HS-27A (cell line): ENCODE measurements at places on chromosomes 4 and X.
A peak's percentile ranks its signal among the peaks of the same experiment; 100 is the strongest.

DNA sequence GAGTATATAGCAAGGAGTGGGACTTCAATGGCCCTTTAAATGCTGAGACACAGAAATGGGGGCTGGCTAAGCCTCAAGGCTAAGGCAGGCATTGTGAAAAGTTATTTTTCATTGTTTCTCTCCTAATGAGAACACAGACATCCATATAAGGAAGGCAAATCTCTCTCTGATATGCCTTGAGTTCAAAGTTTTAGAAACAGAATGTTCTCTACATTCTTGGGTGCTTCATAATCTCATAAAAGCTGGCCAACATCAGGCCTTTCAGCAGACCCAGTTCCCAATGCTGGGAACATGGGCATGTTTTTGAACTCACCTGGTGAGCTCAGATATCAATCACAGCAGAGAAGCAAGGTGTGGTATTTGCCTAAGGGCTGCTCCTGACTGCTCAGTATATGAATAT is 19.4 kb upstream of the RAB40A start:
- DNase-seq: no peak

DNA sequence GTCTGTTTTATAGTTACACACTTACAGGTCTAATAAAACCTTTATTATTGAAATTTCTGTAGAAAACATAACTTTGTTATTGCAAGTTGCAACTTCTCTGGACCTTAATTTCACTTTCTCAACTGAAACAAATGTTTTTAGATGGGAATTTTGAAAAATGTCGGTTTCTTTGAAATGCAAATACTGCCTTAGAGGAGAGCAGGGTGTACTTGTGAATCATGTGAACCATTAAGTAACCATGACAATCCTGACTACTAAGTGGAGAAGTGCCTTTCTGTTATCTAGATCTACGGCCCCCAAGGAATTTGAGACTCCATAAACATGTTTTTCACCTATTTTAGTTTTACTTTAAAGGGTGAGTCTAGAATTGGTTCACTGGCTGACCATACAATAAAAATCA is 8.5 kb upstream of the ARMCX2 start:
- DNase-seq: no peak

DNA sequence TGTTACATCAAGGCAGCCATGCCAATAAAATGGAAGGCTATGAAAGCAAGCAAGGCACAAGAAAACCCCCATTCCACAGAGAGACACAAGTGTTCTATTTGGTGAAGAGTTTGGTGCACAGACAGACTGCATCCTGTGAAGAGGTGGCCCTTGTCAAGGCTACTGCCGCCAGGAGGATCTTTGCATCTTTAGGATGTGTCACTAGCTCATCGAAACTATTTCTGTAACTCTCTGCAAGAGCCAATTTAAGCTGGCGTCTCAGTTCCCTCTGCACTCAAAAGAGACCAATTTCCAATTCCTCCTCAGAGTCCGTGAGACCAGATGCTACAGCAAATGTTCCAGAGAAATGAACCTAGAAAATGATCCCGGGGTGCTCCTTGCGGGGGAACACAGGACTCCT is 91.0 kb downstream of the PHKA2 start:
- DNase-seq: no peak

- no peak for DNase-seq
Measured at GRCh38 chr4:146407257-146407656, 114.5 kb downstream of the SLC10A7 start.

DNA sequence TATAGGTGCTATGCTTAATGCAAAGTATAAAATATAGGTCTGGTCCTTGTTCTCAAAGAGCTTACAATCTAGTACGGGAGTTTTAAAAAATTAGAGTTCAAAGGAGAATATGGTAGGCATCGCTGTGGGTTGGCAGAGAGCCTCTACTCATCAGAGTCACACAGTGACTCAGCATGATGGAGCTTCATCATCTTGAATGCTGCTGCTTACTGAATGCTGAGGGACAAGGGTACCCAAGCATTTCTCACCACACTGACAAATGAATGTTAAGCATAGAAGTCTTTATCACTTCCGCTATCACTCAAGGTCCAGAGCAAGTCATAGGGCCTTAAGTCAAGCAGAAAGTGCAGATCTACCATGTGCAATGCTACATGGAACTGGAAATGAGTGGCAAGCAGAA is 268.6 kb upstream of the IGFBP7 start:
- DNase-seq: peak; percentile 52

GRCh38 chrX:103793545-103793940 is 16.9 kb downstream of the PLP1 start:
- peak; percentile 17 for DNase-seq

DNA sequence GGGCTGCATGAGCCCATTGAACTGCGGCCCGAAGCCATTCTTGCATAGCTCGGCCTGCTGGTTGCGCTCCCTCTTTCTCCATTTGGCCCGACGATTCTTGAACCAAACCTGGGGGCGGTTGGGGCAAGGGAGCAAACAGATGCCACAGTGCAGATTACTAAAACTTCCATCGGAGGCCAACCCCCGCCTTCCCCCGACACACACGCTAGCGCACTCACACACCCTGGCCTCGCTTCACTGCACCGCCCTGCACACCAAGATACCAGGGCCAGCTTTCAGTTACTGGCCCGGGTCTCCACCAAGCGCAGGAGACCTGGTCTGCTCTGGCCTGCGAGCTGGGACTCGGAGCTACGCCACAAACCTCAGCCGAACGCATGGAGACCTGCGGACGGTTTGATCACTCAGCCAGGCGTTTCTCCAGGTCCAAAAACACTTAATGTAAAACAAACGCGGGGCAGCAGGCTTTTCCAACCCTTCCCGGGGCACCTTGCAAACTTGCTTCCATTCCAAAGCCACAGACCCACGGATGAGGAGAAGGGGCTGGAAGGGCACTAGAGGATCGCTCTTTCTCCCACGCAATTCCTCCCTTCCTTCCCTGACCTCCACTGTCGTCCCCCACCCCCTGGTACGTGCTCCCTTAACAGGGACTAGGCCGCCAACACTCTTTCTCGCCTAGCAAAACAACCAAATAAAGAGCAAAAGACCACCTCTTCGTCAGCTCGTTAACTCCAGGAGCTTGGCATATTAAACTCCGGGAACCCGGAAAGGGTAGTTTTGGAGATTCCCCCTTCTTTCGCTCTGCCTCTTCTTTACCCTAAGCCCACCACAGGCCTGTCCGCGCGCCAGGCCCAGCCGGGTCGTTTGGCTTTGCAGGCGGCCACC is 4.1 kb downstream of the PITX2 start:
- DNase-seq: no peak

GRCh38 chrX:13891377-13892140 is 74.7 kb upstream of the GPM6B start:
- no peak for DNase-seq

GRCh38 chr4:2833671-2834000 is 10.0 kb upstream of the ADD1 start:
- DNase-seq: no peak

DNA sequence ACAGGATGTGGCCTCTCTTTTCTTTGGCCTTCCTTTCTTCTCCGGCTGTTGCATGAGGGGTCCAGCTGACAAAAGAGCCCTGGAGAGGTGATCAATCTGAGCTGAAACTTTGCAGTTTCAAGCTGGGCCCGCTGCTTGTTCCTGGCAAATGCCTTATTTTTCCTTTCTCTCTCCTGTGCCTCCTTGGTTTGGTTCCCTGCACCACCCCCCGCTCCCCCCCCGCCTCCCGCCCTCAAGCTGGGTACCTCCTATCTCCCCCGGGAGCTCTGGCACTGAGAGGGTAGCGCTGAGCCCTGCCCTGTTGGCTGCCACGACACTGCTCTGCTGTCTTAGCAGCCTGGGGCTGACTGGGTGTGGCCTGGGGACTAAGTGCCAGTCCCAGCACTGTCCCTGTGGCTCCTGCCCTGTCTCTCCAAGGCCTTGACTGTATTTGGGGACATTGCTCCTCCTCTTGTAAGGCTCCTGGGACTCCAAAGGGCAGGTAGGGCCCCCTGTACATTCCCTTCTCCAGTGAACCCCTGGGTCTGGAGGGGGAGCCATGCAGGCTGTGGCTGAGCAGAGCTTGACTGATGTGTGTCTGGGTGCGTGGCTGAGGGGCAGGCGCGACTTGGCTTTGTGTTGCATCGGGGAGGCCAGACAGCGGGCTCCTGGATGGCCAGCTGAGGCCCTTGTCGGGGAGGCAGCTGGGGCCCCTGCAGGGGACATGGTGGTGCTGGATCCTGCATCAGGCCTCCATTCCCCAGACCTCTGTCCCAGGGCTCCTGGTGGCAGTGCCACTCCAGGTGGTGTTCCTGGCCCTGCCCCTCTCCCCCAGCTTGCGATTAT is 1.1 kb downstream of the PLXNA3 start:
- DNase-seq: no peak

- DNase-seq: no peak
Measured at GRCh38 chr4:2794486-2795299, 1.8 kb downstream of the SH3BP2 start.

GRCh38 chr4:141706445-141706844 is 70.1 kb downstream of the IL15 start:
- DNase-seq: no peak

- DNase-seq: no peak
Measured at GRCh38 chr4:1105067-1105466, 8.3 kb downstream of the RNF212 start.

- DNase-seq: no peak
Measured at GRCh38 chr4:32102896-32103295, 1382.7 kb downstream of the PCDH7 start.

- no peak for DNase-seq
Measured at GRCh38 chrX:108557580-108557979, 117.9 kb downstream of the COL4A5 start.

DNA sequence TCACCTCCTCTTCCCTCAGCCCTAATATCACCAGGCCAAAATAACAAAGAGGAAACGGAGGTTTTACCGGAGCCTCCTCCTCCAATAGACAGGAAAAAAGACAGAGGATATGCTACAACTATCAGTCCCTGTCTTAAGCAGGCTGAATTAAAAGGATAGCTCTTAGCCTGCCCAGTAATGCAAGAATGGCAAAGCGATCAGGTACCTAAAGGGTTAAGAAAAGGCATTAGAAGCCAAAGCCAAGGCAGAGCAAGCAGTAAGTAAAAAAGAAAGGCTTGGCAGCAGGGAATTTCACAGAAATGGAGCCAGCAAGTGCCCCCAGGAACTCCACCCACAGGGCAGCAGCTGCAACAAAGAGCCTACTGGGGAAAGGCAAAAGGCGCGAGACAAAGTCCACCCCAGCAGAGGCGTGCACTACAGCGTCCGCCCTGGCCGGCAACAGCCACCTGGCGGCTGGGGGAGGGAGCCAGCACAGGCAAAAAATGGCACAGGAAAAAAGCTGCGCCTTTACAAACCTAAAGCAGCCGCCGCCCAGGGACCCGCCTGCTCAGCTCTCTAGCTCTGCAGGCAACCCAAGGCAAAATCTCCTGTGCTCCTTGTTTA is 220.6 kb upstream of the ZC4H2 start:
- no peak for DNase-seq

GRCh38 chrX:120536061-120536460 is 24.7 kb downstream of the CUL4B start:
- no peak for DNase-seq

- no peak for DNase-seq
Measured at GRCh38 chrX:44245733-44246132, 97.7 kb downstream of the EFHC2 start.

DNA sequence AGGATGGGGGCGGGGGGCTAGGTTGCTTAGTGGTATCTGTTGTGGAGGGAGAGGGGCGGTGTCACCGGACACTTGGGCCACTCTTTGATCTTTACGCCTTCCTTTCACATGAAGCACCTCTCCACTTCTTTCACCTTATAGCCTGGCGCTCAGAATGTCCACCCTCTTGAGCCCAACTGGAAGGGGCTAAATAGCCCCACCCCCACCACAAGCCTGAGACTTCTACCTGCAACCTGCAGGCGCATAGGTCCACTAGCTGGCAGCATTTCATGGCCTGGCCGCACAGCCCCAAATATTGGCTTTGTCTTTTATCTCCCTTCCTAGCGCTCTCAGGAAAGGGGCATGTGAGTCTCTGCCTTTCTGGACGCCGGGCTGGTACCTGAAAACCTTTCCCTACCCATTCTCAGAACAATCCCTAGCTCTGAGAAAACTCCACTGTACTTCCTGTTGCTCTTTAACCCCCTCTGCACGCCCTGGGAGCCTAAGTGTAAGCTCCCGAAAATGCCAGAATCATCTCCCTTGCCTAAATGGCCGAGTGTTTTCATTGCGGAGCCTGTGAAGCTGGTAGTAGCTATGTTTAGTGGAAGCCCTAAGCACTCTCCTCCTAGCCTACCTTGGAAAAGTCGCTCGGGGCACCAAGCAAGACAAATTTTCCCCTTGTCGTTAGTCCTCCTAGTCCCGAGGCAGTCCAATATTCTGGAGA is 1.2 kb upstream of the TRPC5 start:
- DNase-seq: no peak

- DNase-seq: no peak
Measured at GRCh38 chrX:267771-268261, 13.4 kb upstream of the PLCXD1 start.

GRCh38 chrX:23478561-23478960 is 143.9 kb downstream of the PTCHD1 start:
- no peak for DNase-seq

DNA sequence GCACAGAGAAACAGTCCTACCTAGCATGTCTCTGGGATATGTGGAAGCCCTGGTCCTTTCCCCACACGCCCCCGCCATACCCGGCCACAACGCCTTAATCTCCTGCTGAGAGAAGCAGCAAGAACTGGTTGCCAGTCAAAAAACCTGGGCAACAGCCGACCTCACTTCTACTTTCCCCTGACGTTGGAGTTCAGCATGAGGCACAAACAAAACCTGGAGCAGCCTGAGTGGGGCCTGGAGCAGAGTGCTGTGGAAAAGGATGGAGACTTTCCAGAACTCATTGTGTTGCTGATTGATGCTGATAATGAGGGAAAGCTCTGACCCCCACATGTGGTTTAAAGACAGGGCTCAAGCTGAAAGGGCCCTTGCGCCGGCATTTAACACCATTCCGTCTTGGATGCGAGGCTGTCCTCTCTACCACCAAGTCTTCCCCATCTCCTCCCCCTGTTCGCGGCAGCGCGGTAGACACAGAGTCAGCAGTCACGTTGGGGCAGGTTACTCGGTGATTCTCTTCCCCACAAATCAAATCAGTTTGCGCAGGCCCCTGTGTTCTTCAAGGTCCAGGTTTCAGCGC is 666 bp downstream of the CCDC158 start:
- DNase-seq: no peak

GRCh38 chr4:139763672-139764071 is 98.1 kb downstream of the MGST2 start:
- no peak for DNase-seq

- DNase-seq: no peak
Measured at GRCh38 chr4:76585897-76586360, 150.9 kb downstream of the SHROOM3 start.

GRCh38 chrX:102652031-102652688 is 877 bp downstream of the GPRASP1 start:
- no peak for DNase-seq

DNA sequence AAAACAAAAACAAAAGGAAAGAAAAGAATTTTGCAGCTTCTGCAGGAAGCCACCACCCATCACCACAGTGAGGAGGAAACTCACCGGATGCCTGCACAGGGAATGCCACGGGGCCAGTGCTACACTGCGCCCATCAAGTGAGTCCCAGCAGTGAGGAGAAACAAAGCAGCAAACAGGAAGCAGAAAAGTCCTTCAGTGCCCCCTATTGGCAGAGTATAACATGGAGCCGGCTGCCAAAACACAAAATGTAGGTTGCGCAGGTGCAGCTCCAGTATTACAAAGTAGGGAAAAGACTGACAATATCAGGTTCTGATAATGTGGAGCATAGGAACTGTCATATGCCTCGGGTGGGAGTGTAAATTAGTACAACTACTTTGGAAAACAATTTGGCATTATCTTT is 23.3 kb upstream of the SCML2 start:
- DNase-seq: no peak
